NCI-H345 (cell line): ENCODE measurements at places on chromosomes 16 and 17.

DNA sequence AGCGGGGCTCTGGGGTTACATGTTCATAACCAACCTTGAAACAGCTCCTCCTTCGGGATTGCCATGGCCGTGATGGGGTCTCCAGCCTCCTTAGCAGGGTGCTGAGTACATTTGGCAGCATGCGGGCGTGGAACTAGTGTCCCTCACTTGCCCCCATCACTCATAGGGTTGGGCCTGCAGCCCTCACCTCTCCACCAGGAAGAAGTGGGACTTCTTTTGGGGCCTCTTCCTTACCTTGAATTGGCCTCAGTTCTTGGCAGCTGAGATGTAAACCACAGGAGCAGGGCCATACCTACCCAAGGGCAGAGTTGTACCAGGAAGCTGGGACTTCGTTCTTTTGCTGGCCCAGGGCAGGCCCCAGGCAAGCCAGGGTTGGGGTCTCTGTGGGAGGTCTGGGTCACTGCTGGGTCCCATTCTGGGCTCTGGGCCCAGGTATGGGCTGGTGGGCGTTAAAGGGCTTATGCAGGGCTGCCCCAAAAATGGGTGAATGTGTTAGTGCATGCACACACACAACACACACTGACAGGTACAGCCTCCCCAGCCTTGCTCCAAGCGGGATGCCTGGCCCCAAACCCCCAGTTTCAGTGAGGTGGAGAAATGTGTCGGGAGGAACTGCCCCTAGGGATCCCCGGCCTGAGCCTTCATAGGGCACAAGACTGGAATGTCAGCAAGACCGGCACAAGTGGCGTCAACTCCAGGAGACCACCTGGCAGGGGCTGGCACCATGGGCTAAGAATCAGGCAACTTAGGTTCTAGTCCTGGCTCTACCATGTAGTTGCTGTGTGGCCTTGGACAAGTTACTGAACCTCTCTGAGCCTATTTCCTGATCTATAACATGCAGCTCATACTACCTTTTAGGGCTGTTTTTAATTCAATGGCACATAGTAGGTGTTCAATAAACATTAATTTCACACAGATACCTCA is 3.9 kb upstream of the KRT15 start:
- DNase-seq: no peak

- no peak for DNase-seq
Measured at GRCh38 chr16:88965411-88965810, 11.6 kb downstream of the CBFA2T3 start.

GRCh38 chr16:75080205-75081029 is 36.2 kb downstream of the LDHD start:
- DNase-seq: no peak

- peak; percentile 4 for DNase-seq
Measured at GRCh38 chr17:16929757-16930520, 42.0 kb downstream of the TNFRSF13B start.

DNA sequence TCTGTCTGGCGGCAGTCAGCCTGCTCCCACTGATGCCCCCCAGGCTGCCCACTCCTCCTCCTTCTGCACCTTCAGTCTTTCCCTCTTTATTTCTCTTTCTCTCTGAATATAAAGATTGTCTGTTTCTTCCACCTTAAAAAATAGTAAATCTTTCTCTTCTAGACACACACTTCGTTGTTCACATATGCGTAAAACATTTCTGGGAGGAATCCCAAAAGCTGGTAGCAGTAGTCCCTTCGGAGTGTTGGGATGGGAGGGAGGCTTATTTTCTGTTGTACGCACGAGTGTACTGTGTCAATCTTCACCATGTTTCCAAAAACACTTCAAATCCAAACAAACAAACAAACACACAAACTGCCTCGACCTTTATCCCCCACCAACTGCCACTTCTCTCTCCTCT is 9.9 kb downstream of the OSBPL7 start:
- DNase-seq: no peak

DNA sequence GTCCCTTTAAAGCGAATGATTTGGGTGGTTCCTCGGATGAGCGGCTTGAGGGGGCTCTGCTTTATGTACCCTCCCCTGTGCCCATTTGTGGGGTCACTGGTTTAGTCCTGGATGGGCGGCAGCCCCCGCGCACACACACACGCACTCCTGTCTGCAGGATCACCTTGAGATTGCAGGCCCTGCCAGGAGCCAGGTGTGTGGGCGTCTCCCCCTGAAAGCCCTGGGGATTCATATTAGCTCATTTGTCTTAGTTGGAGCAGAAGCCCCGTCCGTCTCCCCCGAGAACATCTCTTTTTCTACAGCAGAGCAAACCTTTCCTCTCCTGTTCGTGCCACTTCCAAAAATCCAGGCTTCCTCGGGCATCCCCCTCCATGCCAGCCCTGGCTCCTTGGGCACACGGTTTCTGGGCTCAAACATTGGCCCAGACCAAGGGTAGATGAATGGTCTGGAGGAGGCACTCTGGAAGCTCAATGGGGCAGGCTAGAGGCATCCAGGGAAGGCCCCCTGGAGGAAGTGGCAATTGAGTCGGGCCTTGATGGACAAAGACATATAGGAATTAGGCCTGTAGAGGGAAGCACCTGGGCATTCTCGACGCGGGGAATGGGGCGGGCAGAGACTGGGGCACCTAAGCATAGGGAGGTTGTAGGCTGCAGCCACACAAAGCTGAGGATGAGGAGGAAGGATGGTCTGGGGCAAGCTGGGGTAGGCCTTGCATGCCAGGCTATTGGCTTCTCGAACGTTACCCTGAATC is 218.5 kb upstream of the GSE1 start:
- peak; percentile 33 for DNase-seq

DNA sequence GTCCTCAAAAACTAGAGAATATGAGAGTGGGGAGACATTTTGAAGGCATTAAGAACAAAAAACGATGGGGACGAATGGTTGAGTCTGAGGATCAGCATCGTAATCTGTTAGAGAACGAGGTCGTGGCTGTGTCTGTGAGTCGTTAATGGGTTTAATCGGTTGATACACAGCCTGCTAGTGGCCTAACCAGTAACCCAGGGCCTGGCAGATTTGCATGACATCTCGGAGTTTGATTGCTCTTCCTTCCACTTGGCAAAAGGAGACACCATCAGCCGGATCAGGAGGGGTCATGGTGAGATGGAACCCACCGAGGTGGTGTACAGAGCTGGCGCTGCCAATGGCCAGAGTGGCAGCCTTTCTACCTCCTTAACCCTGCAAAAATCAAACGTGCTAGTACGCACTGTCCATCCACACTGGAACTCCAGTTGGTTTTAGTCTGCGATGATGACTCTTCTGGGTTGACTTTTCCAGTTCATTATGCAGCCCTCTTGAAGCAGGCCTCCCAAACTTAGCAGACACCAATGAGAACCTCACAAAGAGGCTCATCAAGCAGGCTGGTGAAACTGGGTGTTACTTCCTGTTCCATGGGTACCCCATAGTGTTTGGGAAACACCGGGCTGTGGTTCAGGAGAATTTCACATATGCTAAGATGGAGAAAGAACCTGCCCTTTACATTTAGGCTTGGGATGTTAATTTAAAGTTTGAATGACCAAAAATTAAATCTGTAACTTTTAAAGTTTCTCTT is 4.1 kb downstream of the HS3ST3B1 start:
- DNase-seq: no peak

DNA sequence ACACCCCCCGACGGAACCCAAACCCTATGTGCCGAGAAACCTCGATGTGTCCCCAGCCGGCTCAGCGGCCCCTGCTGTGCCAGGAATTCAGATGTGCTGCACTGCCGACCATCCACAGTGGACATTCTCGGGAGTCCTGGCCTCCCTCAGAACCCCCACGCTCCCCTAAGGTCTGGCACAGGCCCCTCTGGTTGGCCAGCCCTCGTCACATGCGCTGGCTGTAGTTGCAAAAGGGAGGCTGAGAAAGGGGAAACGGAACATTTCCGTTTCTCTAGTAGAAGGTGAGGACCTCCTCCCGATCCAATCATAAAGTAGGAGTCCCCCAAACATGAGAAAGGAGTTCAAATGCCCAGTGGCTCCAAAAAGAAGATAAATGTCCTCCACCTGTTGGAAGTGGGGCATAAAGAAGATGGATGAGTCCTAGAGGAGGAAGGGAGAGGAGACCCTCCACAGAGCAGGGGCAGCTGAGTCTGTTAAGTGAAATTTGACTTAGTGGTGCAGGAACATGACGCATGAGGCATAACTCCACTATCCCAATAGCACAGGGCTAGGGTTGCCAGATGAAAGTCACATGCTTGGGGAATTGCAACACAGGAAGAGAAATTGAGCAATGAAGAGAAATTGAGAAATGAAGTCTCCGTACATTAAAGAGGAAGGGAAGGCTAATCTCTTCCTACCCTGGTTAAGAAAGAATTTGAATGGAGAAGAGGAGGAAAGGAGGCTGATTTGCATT is 49.3 kb upstream of the WSB1 start:
- no peak for DNase-seq

DNA sequence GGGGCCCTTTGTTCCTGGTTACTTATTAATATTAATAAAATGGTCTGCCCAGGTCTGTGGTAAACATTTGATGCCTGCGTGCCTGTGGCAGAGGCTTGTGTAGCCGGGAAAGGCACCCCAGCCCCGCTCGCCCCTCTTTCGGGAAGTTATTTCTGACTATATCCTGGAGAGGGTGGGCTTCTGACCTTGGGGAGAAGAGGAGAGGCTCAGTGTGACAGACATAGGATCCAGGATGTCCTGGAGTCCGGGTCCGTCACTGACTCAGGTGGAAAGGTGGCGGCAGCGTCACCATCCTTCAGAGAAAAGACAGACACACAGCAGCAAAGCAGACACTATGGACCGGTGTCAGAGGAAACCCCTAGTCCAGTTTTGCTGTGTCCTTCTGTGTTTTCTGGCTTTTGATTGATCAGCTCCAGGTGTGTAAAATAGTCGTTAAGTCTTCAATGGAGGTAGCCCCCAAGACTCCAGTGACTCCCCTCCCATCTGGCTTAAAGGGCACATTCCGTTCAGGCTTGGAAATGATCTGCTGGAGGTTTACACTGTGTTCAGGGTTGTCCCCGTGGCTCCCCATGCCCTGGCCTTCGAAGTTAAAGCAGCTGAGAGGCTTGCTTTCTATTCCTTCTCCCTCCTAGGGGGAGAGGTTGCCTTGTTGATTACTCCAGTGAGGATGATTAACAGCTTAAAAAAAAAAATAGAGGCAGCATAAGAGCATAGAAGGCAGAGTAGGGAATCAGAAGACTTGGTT is 81.6 kb downstream of the CCDC182 start:
- DNase-seq: no peak

GRCh38 chr17:8408371-8408770 is 10.7 kb upstream of the RNF222 start:
- no peak for DNase-seq

DNA sequence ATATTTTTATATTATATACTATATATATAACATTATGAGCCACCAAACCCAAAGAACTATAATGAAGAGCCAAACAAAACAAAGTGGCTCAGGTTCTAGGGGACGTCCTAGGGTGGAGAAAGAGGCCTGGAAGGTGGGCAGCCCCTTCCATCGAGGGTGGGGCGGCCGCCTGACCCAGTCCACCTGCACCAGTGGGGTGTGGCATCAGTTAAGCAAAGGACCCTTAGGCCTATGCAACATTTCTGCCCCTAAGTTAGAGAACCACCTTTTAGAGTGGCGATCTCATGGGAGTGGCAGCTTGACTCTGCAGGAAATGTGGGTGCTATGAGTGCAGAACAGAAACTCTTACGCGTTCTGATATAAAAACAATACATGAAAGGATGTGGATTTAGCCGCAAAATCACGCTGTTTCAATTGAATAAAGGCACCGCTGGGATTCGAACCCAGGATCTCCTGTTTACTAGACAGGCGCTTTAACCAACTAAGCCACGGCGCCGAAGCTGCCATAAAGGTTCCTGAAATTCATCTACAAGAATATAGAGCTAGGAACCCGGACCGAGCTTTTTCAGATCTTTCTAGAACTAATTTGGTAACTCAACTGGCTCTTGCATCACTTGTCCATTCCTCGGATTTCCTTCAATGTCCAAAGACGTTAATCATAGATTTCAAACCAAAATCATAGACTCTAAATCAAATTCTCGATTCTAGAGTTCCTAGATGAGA is 15.6 kb upstream of the AURKB start:
- DNase-seq: peak; percentile 65

DNA sequence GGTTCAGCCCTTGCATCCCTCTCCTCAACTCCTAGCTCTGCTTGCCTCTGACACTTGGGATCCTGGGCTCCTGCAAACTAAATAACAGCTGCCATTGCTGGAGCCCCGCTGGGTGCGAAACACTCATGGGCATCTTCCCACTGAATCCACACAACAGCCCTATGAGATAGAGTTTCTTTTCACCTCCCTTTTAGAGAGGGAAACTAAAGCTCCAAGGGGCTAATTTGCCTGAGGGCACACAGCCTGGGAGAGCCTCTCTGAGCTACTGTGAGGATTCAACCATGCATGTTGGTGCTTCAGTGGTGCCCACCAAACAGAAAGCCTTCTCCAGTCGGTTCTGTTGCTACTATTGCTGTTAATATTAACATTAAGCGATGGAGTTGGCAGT is 4.0 kb downstream of the ACBD4 start:
- DNase-seq: peak; percentile 38

GRCh38 chr17:49971199-49971847 is 2.3 kb downstream of the DLX4 start:
- DNase-seq: no peak

DNA sequence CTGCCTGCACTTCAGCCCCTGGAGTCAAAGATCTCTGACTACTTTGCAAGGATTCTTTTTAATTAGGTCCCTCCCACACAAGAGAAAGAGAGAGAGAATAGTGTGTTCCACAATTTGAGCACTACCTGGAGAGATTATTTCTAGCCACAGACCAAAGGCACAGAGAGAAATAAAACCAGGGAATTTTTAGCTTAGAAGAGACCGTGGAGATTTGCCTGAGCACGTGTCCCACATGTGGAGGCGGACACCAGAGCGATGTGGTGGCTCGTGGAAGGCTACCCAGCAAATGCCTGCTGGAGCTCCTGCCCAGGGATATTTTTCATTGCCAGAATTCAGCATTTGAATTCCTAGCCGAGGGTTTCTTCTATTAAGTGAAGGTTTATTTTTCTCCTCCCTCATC is 50.6 kb downstream of the MGAT5B start:
- no peak for DNase-seq

DNA sequence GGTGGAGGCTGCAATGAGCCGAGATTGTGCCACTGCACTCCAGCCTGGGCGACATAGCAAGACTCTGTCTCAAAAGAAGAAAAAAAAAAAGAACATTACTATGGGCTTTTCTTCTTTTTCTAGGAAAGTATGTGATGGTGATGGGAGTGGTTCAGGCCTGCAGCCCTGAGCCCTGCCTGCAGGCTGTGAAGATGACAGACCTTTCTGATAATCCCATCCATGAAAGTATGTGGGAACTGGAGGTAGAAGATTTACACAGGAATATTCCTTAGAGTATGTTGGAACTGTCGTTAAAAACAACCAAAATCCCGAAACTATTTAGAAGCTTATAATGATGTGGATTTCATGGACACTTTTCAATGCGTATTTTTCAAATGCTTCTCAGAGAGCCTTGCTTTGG is 5.3 kb downstream of the RMI2 start:
- DNase-seq: no peak

DNA sequence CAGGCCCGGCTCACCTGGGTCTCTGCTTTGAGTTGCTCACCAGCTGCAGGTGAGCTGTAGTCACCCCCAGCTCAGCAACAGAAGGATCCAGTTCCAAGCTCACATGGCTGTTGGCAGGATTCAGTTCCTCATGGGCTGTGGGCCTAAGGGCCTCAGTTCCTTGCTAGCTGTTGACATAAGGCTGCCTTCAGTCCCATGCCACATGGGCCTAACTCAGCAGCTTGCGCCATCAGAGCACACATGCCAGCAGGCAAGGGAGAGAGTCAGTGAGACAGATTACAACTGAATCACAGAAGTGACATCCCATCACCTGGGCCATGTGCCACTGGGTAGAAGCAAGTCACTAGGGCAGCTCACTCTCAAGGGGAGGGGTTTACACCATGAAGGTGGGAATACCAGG is 24.7 kb downstream of the PSMD7 start:
- no peak for DNase-seq
